ENCODE measurements at places on chromosomes 6 and 20. TPM values are rescaled to one million over a fixed set of nuclear protein-coding genes. Genes with fewer than 3 reads are reported as not detected.

DNA sequence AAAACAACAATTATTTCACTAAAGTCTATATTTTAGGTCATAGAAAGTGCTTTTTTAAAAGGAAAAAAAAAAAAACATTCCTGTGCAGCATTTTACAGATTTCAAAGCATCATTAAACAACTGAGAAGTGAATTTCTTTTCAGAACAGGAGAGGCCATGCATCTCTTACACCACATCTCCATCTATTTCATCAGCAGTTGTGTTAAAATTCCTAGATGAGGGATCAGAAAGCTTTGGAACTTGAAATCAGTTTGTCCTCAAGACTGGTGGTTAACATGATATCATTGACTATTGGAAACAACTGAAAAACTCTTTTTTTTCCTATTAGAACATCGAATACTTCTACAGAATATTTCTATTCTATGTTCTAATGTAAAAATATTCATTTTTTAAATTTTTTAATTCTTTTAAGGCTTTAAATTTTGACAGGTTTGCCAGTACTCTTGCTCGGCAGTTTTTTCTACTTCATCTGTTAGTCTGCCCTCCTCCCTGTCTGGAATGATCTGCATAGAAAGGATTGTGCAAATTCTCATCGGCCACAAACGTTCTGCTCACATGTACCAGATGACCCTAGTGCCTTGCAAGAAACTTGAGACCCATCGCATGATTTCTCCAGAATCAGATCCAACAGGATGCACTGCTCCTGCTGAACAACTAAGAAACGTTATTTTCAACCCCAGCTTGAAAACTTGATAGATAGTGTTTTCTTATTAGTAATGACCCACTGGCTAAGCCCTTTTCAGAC is 411.0 kb upstream of the AGPAT4 start:
- H3K4me1 ChIP-seq = peaks cover 21% of the 10 kb centered on the region
- H3K27me3 ChIP-seq = no peaks in the 10 kb centered on the region
- H3K36me3 ChIP-seq = no peaks in the 10 kb centered on the region
- DNase-seq = no peak
- peak overlapping the region; percentile 45 for H3K27ac ChIP-seq
- no peak overlapping the region for H3K4me3 ChIP-seq

DNA sequence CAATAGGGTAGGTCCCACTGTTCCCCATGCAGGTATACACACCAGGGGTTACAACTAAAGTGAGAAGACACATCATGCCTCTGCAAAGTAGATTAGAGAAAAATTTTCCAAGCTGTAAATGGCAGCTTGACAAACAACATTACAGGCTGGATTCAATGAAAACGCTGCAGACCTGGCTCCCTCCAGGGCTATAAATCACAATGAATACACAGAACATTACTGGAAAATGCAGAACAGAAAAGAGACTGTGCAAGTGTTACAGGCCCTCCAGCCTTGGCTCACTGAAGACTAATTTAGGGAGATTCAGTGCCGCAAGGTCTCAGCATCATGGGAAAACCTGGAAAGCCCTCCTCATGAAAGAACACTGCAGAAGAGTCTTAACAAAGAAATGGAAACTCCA is 207.8 kb downstream of the KHDC1L start:
- DNase-seq = no peak

- no peak overlapping the region for H3K27ac ChIP-seq
- H3K4me3 ChIP-seq = peak overlapping the region; percentile 59
- H3K36me3 ChIP-seq = peaks cover 7% of the 10 kb centered on the region
- H3K4me1 ChIP-seq = peaks cover 30% of the 10 kb centered on the region
- no peak for DNase-seq
These were observed 298.4 kb downstream of the UTRN start for GRCh38 chr6:144583614-144583954.

GRCh38 chr6:72835749-72836148 is 213.9 kb downstream of the KCNQ5 start:
- H3K27ac ChIP-seq = no peak overlapping the region
- H3K4me3 ChIP-seq = no peak overlapping the region
- no peak for DNase-seq
- no peaks in the 10 kb centered on the region for H3K27me3 ChIP-seq

DNA sequence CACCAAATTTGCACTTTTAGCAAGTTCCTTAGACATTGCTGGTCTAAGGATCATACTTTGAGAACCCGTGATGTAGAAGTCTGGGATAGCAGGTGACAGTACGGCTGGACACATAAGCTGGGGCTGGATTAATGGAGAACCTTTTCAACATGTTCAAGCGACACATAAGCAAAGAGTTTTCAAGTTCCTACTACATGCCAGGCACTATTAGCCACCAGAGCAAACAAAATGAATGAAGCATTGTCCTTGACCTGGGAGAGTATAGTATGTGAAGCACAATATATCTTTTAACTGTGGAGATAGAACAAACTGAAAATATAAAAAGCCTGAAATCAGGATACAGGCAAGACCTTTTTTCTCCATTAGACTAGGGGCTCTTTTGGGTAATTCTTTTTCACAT is 102.9 kb downstream of the ADGRG6 start:
- no peaks in the 10 kb centered on the region for H3K27me3 ChIP-seq
- DNase-seq = no peak
- H3K36me3 ChIP-seq = no peaks in the 10 kb centered on the region
- H3K4me3 ChIP-seq = no peak overlapping the region
- no peak overlapping the region for H3K27ac ChIP-seq

- H3K27ac ChIP-seq = no peak overlapping the region
- H3K36me3 ChIP-seq = peaks cover 32% of the 10 kb centered on the region
- no peaks in the 10 kb centered on the region for H3K27me3 ChIP-seq
- peaks cover 34% of the 10 kb centered on the region for H3K4me1 ChIP-seq
- no peak for DNase-seq
- H3K4me3 ChIP-seq = no peak overlapping the region
These were observed 31.0 kb upstream of the KCNB1 start for GRCh38 chr20:49513517-49513916.

GRCh38 chr20:24646321-24646720 is 176.9 kb downstream of the SYNDIG1 start:
- no peaks in the 10 kb centered on the region for H3K27me3 ChIP-seq
- no peak overlapping the region for H3K4me3 ChIP-seq
- peaks cover 3% of the 10 kb centered on the region for H3K36me3 ChIP-seq
- no peak for DNase-seq
- peaks cover 33% of the 10 kb centered on the region for H3K4me1 ChIP-seq
- no peak overlapping the region for H3K27ac ChIP-seq

- peaks cover 40% of the 10 kb centered on the region for H3K36me3 ChIP-seq
- no peaks in the 10 kb centered on the region for H3K27me3 ChIP-seq
- H3K27ac ChIP-seq = no peak overlapping the region
- H3K4me3 ChIP-seq = no peak overlapping the region
These were observed 13.3 kb downstream of the GABBR1 start for GRCh38 chr6:29619578-29620160.

GRCh38 chr20:18395544-18395943 is 71.3 kb downstream of the DZANK1 start:
- H3K27ac ChIP-seq = no peak overlapping the region
- peaks cover 7% of the 10 kb centered on the region for H3K36me3 ChIP-seq
- H3K27me3 ChIP-seq = no peaks in the 10 kb centered on the region
- H3K4me1 ChIP-seq = no peaks in the 10 kb centered on the region
- no peak for DNase-seq

- H3K27me3 ChIP-seq = no peaks in the 10 kb centered on the region
- H3K27ac ChIP-seq = no peak overlapping the region
- H3K4me3 ChIP-seq = no peak overlapping the region
- peaks cover 8% of the 10 kb centered on the region for H3K36me3 ChIP-seq
- no peaks in the 10 kb centered on the region for H3K4me1 ChIP-seq
These were observed 26.8 kb upstream of the RPN2 start for GRCh38 chr20:37152284-37152683.

DNA sequence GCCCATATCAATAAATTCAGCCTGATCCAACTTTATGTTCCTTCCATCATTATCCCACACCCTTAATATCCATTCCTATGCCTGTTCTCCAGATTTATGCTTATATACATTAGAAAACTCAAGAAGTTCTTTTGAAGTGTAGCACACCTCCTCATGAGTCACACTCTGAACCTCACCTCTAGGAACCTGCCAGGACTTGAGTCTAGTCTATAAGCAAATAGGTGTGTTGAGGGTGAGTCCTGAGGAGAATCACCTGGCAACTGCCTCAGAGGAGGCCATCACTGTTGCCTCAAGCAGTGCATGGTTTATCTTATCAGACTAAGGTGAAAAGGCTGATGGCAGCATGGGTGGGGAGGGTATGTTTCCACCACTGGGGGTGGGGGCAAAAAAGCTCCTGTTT is 496.7 kb downstream of the C6orf118 start:
- no peak for DNase-seq
- H3K4me1 ChIP-seq = no peaks in the 10 kb centered on the region
- H3K36me3 ChIP-seq = no peaks in the 10 kb centered on the region
- H3K27me3 ChIP-seq = no peaks in the 10 kb centered on the region

- H3K27ac ChIP-seq = peak overlapping the region; percentile 90
- DNase-seq = no peak
- no peaks in the 10 kb centered on the region for H3K27me3 ChIP-seq
- peaks cover 43% of the 10 kb centered on the region for H3K4me1 ChIP-seq
- H3K36me3 ChIP-seq = peaks cover 18% of the 10 kb centered on the region
- H3K4me3 ChIP-seq = peak overlapping the region; percentile 42
These were observed 19.5 kb downstream of the SLC22A1 start for GRCh38 chr6:160141001-160141726.

DNA sequence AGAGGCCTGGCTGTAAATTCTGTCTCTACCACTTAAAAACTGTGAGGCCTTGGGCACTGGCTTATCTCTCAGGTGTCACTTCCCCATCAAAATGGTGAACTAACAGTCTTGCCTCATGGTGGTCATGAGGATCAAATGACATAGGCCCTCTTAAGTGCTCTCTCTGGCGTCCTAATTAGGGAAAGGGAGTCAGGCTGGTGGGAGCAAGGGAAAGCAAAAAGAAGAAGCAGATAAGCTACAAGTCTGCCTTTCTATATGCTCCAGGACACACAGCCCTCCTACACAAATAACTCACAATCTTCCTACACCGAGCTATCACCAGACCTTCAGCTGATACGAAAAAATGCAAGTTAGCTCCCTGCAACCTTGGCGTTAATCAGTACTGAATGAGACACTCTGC is 19.5 kb upstream of the SLC22A16 start:
- no peak for DNase-seq
- H3K4me1 ChIP-seq = peaks cover 7% of the 10 kb centered on the region
- H3K27me3 ChIP-seq = peaks cover 5% of the 10 kb centered on the region

DNA sequence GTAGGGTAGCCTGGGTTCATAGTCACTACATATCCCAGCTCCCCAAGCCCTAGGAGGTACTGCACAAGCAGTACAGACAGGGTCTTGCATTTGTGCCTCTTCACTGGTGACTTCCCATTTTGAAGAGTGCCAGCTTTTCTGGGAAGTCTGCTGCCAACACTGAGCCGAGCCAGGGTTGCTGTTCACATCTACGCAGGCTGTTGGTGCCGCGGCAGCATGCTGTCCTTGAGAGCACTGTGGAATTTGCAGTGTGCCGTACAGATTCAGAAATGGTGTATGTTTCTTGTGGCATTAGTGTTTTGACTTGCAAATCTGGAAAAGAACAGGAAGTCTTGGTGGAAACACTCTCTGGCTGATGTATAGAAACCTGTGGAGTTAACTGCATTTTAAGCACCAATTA is 67.5 kb downstream of the JARID2 start:
- H3K36me3 ChIP-seq = no peaks in the 10 kb centered on the region
- no peak overlapping the region for H3K4me3 ChIP-seq
- no peaks in the 10 kb centered on the region for H3K27me3 ChIP-seq
- no peak overlapping the region for H3K27ac ChIP-seq
- no peak for DNase-seq

GRCh38 chr20:549722-550496 is 6.3 kb upstream of the CSNK2A1 start:
- no peaks in the 10 kb centered on the region for H3K4me1 ChIP-seq
- H3K4me3 ChIP-seq = no peak overlapping the region

DNA sequence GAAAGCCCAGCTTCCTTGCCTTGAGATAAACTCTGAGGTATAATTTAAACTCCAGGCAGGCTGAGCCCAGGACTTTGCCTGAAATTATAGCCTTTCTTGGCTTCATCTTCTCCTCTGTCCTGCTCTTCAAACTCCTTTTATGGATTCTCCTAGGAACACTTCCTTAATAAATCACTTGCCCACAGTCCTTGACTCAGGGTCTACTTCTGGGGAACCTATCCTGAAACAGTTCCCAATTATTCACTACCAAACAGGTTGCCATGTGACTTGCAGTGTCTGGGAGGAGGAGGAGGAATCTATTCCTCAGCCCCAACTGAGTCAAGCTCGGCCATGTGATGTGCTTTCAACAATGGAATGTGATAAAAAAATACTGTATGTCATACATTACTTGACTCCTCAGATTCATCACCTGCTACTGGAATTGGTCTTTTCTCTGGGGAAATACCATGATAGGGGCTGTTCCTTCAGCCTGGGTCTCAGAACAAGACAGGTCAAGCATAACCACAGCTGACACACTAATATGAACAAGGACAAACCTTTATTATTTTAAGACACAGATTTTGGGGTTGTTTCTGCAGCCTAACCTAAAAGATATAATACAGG is 20.5 kb upstream of the CDKN1A start:
- H3K27me3 ChIP-seq = no peaks in the 10 kb centered on the region
- H3K4me3 ChIP-seq = no peak overlapping the region

DNA sequence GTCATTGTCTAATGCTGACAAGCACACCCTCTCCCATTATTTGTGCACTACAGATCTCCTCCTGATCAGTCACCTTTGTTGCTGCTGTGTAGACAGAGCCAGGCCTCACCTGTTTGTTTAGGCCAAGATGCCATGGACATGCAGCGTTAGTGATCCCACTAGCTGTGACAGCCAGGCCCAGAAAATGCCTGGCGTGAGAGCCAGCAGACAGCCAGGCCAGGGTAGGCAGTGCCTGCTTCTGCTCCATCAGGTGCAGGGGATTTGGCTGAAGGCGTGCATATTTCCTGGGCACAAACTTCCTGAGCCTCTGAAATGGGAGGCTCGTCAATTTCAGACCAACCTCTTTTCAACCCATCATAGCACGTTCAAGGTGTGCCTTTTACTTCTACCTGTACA is 27.3 kb downstream of the MANBAL start:
- no peaks in the 10 kb centered on the region for H3K27me3 ChIP-seq
- DNase-seq = peak; percentile 28
- H3K27ac ChIP-seq = no peak overlapping the region
- peaks cover 32% of the 10 kb centered on the region for H3K4me1 ChIP-seq
- H3K36me3 ChIP-seq = peaks cover 13% of the 10 kb centered on the region

PLCB4 gene
- total RNA-seq = 13.3 TPM

ZC3H12D gene
- 0.25 TPM for total RNA-seq

CD24 gene
- 1.3 TPM for total RNA-seq

ASIP gene
- not detected for total RNA-seq

KHDC3L gene
- total RNA-seq = not detected

NUDT3 gene
- 21.6 TPM for total RNA-seq

C20orf204 gene
- 0.97 TPM for total RNA-seq

CDSN gene
- not detected for total RNA-seq

MICB gene
- 9.0 TPM for total RNA-seq

Data from chondrocyte (in vitro differentiated cells).